ENCODE measurements at places on chromosomes 6 and 20. TPM values are rescaled to one million over a fixed set of nuclear protein-coding genes. Genes with fewer than 3 reads are reported as not detected.

Gene SLC4A11
- polyA plus RNA-seq: 1.6 TPM

Gene C2
- 0.43 TPM for polyA plus RNA-seq

Gene RIPPLY2
- 0.33 TPM for polyA plus RNA-seq

Gene TRDN
- polyA plus RNA-seq: not detected

Gene CRISP3
- not detected for polyA plus RNA-seq

Gene SERPINB6
- polyA plus RNA-seq: 111 TPM

Gene GNMT
- 1.4 TPM for polyA plus RNA-seq

Gene AKAP7
- polyA plus RNA-seq: 0.75 TPM

Gene CCN6
- polyA plus RNA-seq: not detected

Gene KHDRBS2
- polyA plus RNA-seq: not detected

Gene MANEA
- polyA plus RNA-seq: 4.0 TPM

Gene TGM6
- not detected for polyA plus RNA-seq

Gene PPP1R3G
- polyA plus RNA-seq: 0.08 TPM

Gene SENP6
- polyA plus RNA-seq: 16.2 TPM

Gene DYNLT2
- 0.81 TPM for polyA plus RNA-seq

Gene FAM217A
- not detected for polyA plus RNA-seq

Gene EDN1
- polyA plus RNA-seq: 1.3 TPM

Gene ZBTB12
- polyA plus RNA-seq: 8.3 TPM

Gene NCOA5
- polyA plus RNA-seq: 20.4 TPM

Gene ENPP3
- polyA plus RNA-seq: not detected

Gene KCNG1
- 13.8 TPM for polyA plus RNA-seq

Gene ZSCAN26
- 14.0 TPM for polyA plus RNA-seq

Gene PHACTR3
- polyA plus RNA-seq: 0.10 TPM

Gene SH3BGRL2
- 1.6 TPM for polyA plus RNA-seq

Gene PDYN
- polyA plus RNA-seq: not detected

Gene FKBP1C
- polyA plus RNA-seq: 1.7 TPM

Gene CNR1
- not detected for polyA plus RNA-seq

Gene MEP1A
- not detected for polyA plus RNA-seq

Gene ADGRF5
- polyA plus RNA-seq: 0.06 TPM

Gene FRK
- polyA plus RNA-seq: under 0.01 TPM

Measured in SK-N-SH (cell line).